ENCODE measurements at places on chromosomes 3 and 15.

- DNase-seq = peak; percentile 36
Observed at GRCh38 chr3:42539871-42540714, 37.6 kb downstream of the VIPR1 start.

DNA sequence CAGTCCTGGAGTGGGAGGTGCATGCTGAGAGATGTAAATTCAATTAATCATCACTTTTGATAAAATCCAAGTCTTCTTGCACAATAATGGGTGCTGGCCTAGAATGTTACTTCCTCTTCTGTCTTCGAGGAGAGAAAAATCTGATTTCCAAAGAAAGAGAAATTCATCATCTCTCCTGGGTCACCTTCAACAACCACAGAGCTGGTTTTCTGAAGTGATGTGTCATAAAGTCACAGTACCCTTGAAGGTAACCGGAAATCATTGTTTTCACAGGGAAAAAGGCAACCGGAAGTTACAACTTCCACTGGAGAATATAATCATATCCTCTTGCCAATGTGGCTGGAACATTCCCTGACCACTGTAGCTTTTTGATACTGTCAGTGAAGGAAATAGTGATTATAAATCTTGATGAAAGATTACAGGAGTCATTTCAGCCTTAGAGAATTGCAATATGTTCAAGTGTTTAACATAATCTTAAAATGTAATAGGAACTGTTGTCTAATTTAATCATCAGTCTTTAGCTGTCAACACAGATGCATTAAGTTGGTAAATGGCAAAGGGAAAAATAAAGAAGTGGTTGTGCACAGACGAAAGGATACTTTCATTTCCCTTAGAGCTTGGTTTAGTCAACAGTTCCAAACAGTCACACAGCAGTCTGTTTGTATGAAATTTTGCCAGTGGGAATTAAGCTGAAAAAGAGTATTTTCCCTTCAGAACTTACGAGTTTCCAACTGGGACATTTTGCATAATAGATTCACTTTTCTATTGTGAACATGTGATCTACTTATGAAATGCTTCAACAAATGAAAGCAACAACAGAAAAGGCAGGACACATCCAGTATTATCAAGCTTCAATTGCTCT, 106.5 kb upstream of the SLC4A7 start:
- no peak for DNase-seq

DNA sequence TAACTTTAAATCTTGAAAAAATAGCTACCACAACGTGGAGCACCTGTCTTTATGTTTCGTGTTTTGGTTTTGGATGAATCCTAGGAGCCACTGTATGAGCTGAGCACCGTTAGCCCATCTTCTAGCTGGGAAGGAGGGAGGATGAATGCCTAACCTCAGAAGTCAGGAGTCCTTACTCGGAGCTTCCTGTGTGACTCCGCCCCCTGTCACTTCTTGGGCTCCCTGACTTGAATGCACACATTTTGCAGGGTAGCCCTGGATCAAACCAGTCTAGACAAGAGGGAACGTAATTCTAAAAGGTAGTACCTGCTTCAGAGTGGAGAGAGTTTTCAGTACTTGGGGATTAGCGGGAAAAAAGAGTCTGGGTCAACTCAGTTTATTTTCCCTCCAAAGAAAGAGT, 5.3 kb downstream of the GABRA5 start:
- DNase-seq = no peak

- no peak for DNase-seq
Observed at GRCh38 chr15:93954985-93955571, 276.3 kb upstream of the MCTP2 start.

- no peak for DNase-seq
Observed at GRCh38 chr3:114420072-114420471, 126.2 kb downstream of the TIGIT start.

DNA sequence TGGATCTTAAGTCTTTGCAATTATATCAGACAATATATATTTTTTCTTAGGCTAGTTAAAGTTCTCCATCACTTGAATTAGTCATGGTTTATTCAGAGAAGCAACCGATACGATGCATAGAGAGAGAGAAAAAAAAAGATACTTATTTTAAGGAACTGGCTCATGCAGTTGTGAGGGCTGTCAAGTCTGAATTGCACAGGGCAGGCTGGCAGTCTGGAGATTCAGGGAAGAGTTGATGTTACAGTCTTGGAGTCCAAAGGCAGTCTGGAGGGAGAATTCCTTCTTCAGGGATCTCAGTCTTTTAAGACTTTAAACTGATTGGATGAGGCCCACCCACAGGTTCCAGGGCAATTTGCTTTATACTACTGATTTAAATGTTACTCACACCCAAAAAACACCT, 412.6 kb downstream of the IL5RA start:
- DNase-seq = no peak

GRCh38 chr3:160210799-160211221, 14.4 kb upstream of the C3orf80 start:
- peak; percentile 59 for DNase-seq

GRCh38 chr15:41727143-41727542, 47.1 kb upstream of the MAPKBP1 start:
- no peak for DNase-seq

DNA sequence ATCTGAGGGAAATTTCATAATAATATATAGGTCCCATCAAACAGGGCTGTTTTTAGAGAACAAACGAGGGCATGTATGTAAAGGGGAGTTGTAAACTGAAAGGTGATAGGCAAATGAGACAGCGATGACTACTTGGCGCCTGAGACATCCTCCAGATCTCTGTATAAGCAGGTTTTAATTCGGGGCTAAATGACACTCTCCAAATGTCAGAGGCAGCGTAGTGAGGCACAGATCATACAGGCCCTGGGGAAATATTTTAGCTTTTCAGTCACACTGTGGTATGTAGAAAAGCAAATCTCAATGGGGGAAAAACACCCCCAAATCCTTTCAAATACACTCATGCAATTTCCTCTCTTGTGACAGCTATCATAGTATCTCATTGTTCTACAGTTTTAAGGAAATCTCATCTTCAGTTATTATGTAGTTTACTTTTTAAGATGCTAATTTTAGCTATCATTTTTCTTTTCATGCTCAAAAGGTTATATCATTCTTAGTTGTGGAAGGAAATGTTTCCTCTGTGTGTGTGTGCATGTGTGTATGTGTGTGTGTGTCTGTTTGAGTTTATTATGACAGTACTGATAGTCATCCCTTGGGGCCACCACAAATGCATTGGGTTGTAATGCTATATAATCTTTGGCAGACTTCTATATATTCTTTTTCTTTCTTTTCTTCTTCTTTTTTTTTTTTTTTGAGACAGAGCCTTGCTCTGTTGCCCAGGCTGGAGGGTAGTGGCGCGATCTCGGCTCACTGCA, 1.1 kb downstream of the TPRG1 start:
- no peak for DNase-seq

- no peak for DNase-seq
Observed at GRCh38 chr3:127002195-127003174, 19.6 kb downstream of the PLXNA1 start.
